Esophagus muscularis mucosa (tissue), 4 donors: ENCODE measurements at places on chromosomes 1 and 21. TPM values are rescaled to one million over a fixed set of nuclear protein-coding genes. Genes with fewer than 3 reads are reported as not detected.
A peak's percentile ranks its signal among the peaks of the same experiment; 100 is the strongest.

HLCS gene
- 23.8 TPM for total RNA-seq

DNA sequence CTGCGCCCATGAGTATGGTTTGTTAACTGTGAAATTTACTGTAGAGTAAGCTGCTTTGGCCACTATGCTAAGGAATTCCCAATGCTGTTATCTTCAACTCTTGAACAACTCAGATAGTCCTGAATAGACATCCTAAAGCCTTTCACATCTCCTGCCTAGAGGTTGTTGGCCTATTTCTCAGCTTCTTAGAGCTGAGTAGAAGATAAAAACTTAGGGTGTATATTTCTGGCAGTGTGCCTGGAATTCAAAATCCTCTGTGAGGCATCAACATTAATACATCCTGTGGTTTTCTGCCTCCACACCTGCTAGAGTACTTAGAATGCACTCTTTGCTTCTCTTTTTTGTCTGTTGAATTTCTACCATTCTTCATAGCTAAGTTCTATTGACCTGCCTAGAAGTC is 45.8 kb upstream of the RC3H1 start:
- DNase-seq, result no peak

BNIPL gene
- 0.11 TPM for total RNA-seq

DNA sequence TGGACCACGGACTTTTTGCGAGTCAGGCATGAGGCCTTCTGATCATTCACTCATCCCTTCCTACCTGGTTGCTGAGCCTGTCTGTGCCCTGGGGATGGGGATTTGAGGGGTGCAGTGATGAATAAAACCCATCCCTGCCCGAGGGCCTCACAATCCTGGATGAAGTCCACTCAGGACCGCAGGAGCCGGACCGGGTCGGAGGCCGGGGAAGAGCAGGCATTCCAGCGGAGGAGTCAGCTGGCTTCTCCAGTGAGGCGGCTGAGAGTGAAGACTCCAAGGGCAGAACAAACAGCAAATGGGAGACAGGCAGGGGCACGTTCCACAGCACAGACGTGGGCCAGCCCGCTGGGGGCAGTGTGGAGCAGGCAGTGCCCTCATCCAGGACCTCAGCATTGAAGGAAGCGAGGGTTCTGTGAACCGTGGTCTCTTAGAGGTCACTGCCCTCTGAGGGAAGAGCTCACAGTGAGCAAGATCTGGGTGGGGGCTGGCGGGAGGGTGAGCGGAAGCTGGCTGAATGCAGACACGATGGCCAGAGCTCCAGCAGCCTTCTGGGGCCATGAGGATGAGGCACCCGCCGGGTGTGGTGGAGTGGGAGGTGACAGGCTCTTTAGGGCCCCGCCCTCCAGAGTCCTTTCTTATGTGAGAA is 10.9 kb upstream of the LRRC3 start:
- no peak for DNase-seq

PCP4 gene
- 172 TPM for total RNA-seq

GRCh38 chr1:198258491-198258890 is 101.7 kb downstream of the NEK7 start:
- DNase-seq, result no peak

CENPS gene
- total RNA-seq, result 4.0 TPM

- DNase-seq, result no peak
Observed at GRCh38 chr1:24481843-24482610, 20.6 kb upstream of the RCAN3 start.

DNA sequence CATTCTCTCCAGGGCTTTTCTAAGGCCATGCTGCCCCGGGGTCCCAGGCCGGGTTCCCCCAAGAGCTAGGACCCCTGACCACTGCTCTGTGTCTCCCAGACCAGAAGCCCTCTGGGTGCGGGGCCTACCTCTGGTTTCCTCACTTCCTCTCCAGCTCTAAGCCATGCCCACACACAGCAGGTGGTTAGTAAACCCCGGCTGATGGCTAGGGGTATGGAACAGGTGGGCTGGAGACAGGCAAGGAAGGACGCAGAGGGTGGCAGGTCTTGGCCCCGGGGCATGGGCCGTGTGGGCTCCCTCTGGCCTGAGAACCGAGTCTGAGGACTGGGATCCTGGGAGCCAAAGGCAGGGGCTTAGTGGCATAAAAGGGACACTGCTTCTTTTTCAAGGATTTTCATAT is 15.9 kb upstream of the PLCH2 start:
- no peak for DNase-seq

GRCh38 chr1:173287785-173288184 is 80.7 kb upstream of the TNFSF4 start:
- DNase-seq, result no peak

SIPA1L2 gene
- 59.0 TPM for total RNA-seq

GRCh38 chr21:45261093-45261492 is 26.6 kb downstream of the POFUT2 start:
- peak; percentile 57 for DNase-seq

CFAP141 gene
- total RNA-seq, result not detected

GRCh38 chr1:154935749-154936554 is 567 bp downstream of the PMVK start:
- DNase-seq, result no peak

RBP7 gene
- 30.2 TPM for total RNA-seq

GRCh38 chr1:153520818-153521476 is 14.8 kb downstream of the S100A6 start:
- no peak for DNase-seq

LMOD1 gene
- 1,021 TPM for total RNA-seq

UBXN10 gene
- total RNA-seq, result 12.2 TPM

- no peak for DNase-seq
Observed at GRCh38 chr1:85700422-85700821, 7.8 kb downstream of the ZNHIT6 start.

GRCh38 chr1:42431514-42431913 is 24.3 kb downstream of the ZMYND12 start:
- DNase-seq, result no peak

TEKT2 gene
- not detected for total RNA-seq

SPRR2A gene
- 2.5 TPM for total RNA-seq

SLAMF9 gene
- not detected for total RNA-seq

DNA sequence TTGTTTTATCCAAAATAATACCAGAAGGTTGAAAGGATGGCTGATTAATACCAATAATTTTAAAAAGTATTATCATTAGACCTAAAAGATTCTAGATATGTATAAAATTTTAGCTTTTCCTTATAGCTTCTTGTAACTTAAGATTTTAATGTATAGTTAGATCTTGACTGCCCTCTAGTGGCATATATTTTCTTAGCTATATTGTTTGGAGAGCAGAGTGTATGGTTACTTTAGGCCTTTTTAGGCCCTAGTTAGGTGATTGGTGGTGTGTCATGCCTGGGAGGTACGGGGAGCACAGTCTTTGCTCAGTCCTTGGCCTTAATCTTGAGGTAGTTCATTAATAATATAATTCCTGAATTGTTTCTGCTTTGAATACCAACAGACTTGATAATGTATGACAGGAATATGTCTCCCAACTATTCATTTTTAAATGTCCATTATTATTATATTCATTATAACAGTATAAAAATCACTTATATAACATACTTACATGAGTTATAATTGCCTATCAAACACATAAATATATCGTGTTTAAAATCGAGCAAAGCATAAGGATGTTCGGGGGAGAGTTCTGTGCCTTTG is 328.4 kb downstream of the ZP4 start:
- no peak for DNase-seq

TMEM82 gene
- total RNA-seq, result not detected

SPRR5 gene
- not detected for total RNA-seq

BRINP3 gene
- total RNA-seq, result 10.1 TPM

IGSF9 gene
- 0.23 TPM for total RNA-seq

- no peak for DNase-seq
Observed at GRCh38 chr1:190176776-190177175, 300.9 kb downstream of the BRINP3 start.

SYTL1 gene
- 2.2 TPM for total RNA-seq

SLC66A1 gene
- 11.1 TPM for total RNA-seq

DNA sequence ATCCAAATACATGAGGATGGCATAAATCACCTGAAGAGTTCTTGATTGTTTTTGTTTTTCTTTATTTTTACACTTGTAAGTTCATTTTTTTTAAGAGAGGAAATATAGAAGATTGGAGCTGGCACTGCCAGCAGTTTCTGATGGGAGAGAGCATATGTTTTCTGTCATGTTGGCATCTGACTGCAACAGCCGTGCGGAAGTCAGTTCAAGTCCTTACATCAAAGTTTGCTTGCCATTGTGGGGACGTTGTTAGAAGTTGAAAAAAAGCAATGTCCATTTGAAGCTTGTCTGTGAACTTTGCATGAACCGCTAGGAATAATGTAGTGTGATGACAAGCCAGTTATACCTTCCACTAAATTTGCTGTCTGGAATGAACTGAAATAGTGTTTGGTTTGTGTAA is 126.5 kb upstream of the USH2A start:
- no peak for DNase-seq

CAMK1G gene
- 0.34 TPM for total RNA-seq

DNA sequence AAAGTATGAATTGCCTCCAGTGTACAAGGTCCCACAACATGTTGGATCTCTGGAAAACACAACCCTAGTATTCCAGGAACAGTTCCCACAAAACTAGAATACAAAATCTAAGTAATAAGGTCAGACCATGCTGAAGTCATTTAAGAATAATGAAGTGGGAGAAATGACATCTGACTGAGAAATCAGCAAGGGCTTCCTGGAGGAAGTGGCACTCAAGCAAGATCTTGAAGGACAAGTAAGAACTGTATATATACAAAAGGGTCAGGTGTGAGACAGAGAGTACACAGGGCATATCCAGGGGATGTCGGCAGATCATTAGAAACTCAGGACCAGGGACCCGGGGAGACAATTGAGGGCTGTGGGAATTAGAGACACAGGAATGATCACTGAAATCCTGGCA is 18.7 kb downstream of the MIS18A start:
- no peak for DNase-seq

- DNase-seq, result no peak
Observed at GRCh38 chr1:72283022-72283306, 625 bp upstream of the NEGR1 start.

DNA sequence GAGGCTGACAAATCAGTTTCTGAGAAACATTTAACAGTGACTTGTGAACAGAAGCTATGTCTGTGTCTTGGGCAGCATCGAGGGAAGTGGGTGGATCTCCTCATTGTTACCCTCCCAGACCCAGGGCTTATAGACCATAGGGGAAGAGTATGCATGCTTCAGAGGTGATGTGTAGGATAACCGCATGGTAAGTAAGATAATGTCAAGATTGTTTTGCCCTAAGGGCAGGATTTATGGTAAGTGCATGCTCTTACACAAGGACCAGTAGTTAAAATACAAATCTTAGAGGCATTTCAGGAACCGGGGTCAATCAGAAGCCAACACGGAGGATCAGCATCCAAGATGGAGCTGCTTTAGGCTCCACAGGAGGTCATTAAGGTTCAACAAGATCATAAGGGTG is 7.7 kb upstream of the PRMT2 start:
- no peak for DNase-seq

RAP1GAP gene
- total RNA-seq, result 0.33 TPM

DNA sequence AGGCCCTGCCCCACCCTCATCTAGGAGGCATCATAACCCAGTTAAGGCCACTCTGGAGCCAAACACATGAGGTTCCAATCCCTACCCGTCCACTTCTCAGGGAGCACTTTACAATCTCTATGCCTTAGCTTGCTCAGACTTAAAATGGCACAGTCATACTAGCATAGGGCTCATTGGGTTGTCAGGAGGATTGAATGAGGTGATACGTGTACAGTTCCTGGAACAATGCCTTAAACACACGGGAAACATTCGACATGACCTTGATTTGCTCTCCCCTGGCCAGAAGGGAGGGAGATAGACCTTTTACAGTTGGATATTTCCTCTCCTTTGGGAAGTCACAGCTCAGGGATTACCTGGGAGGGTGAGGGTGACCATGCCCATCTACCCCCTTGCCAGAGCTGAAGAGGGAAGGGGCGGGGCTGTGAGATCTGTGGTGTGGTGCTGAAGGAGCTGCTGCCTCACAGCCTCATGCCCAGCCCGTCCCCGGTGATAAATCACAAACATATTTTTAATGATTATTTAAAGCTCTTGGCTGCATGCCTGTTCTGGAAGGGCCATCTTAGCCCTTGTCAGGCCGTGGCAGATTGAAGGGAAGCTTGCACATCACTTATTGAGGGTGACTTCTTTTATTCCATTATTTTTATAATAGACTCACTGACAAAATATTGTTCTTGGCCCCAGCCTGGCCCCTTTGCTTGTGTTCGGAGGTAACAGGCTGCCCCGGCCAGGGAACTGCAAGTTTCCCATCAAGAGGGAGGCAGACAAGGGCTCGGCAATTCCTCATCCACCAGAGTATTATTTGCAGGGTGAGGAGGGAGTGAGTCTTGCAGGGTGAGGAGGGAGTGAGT is 83.4 kb downstream of the FOXD2 start:
- no peak for DNase-seq

FNDC10 gene
- total RNA-seq, result 1.9 TPM

GRCh38 chr1:88774151-88774556 is 90.1 kb downstream of the PKN2 start:
- DNase-seq, result no peak
